Dermis blood vessel endothelial cell (primary cell): ENCODE measurements at places on chromosomes 16 and 17. TPM values are rescaled to one million over a fixed set of nuclear protein-coding genes. Genes with fewer than 3 reads are reported as not detected.
A peak's percentile ranks its signal among the peaks of the same experiment; 100 is the strongest.

Gene ABCA6
- 15.7 and 39.6 TPM in 2 replicates for total RNA-seq

DNA sequence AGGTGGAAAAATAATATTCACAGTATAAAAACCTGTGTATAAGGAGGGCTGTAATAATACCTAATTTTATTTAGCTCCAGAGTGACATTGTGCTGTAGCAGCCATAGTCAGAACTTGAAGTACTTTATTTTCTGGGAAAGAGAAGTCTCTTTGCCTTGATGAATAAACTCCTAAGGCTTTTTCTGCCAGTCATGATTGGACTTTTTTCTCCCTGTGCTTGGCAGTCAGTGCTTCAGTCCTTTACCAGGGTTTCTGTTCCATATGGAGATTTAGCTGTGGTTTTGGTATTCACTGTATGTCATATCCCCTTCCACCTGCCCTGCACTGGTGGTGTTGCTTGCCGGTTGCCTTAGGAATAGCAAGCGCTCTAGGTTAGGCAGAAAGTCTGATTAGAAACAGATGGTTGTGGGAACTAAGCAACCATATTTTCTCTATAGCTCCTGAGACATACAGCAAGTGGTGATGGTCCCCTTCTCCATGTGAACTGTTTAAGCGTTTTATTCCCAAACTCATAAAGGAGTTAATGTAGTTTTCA, 24.7 kb downstream of the DDX42 start:
- DNase-seq = no peak

Gene ARHGAP44
- 0.47 and 0.68 TPM in 2 replicates for total RNA-seq

GRCh38 chr16:79154086-79154485, 446.5 kb downstream of the MAF start:
- no peak for DNase-seq

Gene GGT6
- total RNA-seq = not detected in 2 replicates

- no peak for DNase-seq
Measured at GRCh38 chr17:55120651-55121050, 144.1 kb upstream of the HLF start.

DNA sequence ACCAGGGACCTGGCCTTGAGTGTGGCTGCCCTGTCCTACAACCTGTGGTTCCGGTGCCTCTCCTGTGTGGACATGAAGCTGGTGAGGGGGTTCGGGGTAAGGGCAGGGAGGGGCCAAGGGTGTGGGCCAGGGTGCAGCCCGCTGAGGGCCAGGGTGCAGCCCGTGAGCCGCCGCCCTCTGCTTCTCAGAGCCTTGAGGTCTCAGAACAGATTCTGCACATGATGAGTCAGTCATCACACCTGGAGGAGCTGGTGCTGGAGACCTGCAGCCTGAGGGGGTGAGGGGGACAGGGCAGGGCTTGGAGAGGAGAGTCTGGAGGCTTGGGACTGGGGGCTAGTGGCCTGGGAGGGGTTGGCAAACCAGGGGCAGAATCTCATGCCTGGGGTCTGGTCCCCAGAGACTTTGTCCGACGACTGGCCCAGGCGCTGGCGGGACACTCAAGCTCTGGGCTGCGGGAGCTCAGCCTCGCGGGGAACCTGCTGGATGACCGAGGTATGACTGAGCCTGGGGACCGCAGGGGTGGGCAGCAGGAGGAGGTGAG, 2.2 kb downstream of the CARMIL2 start:
- DNase-seq = no peak

DNA sequence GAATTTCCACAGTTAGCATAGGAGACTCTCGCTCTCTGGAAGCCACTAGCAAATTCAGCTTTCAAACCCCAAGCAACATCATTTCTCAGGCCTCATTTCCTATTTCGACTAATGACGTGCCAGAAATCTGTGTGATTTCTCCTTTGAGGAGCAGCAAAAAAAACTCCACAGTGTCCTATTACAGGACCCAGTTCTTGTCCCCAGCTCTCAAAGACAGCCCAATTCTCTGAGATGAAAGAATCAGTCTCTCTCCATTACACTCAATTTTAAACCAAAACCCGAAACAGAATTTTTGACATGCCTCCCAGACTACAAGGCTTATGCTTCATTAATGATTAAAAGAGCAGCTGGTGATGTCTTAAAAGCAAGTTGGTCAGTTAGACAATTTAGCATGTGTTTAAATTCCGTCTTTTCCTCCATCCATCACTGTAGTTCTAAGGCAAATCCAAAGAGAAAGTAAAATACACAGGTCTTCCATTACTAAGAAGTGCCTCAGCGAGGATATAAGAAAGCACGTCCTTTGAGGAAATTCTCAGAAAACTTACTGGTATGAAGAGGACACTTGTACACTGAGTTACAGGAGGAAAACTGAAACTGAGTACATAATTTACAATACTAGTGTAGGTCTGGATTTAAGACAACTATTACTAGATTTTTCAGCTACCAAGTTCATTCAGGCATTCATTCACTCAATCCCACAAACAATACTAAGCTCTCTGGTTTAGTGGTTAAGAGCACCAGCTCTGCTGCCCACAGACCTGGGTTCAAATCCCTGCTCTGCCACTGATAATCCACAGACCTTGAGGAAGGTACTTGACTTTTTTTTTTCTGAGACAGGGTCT, 12.5 kb downstream of the TOM1L2 start:
- no peak for DNase-seq

Gene KRT40
- not detected in 2 replicates for total RNA-seq

GRCh38 chr17:48478224-48479013, 48.4 kb upstream of the SKAP1 start:
- DNase-seq = no peak

DNA sequence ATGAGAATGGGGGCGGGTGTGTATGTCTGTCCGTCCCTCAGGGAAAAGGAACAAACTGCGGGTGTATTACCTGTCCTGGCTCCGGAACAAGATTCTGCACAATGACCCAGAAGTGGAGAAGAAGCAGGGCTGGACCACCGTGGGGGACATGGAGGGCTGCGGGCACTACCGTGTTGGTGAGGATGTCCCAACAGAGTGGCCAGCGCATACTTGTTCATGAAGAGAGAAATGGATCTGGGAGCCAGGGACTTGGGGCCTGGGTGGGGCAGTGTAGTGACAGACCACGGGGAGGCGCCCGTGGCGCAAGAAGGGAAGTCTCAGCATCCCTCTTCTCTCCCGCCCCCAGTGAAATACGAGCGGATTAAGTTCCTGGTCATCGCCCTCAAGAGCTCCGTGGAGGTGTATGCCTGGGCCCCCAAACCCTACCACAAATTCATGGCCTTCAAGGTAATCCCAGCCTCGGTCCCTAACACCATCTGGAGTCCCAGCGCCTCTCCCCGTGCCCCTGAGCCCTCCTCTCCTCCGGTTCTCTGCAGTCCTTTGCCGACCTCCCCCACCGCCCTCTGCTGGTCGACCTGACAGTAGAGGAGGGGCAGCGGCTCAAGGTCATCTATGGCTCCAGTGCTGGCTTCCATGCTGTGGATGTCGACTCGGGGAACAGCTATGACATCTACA, 3.5 kb upstream of the C17orf107 start:
- no peak for DNase-seq

DNA sequence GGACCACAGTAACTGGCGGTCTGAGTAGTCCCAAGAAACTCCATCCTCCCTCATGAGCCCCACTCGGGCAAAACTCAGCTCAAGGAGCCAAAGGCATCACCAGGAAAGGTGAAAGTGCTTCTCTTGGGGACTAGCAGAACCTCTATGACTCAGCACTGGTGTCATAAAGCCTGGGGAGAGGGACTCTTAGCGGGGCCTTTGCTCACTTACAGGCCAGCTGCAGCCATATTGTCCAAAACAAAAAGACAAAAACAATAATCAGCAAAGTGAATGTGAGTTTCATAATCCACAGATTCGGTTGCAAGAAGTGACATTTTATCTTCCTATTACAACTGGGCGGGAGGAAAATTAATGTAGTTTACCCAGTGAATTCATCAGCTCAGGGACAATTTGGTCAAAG, at the start of gene TEKT5:
TEKT5 (minus strand) TSS at position 101 of the 400 bp plus-strand sequence; CDS start at position 44, 57 bp downstream.
- DNase-seq = no peak

DNA sequence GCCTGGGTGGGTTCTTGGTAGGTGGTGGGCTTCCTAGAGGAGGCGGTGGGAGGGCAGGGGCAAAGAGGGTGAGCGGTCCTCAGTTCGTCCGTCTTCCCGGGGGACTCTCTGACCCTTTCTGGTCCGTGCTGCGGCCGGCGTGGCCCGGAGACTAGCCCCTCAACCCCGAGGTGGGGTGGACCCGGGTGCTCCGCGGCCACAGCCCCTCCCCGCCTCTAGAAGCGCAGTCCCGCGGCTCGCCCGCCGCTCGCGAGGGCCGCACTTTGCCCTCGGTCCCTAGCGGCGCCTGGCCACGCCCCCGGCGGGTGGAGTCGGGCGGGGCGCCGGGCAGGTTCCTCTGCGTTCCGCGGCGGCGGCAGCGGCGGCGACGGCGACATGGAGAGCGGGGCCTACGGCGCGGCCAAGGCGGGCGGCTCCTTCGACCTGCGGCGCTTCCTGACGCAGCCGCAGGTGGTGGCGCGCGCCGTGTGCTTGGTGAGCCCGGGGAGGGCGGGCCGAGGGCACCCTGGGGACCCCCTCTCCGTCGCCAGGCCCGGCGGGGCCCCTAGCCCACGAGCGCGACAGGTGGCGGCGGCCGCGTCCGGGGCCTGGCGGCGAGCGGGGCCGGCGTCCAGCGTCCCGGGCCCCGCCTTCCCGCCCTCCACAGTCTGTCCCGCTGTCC, at the start of gene SYNGR2:
SYNGR2 (plus strand) TSS at position 340 of the 661 bp plus-strand sequence; CDS start at position 376, 36 bp downstream.
- peak; percentile 68 for DNase-seq
